Activated T-helper 2 cell treated with anti-CD3 and anti-CD28 coated beads, Interferon-gamma antibody, Interleukin-2, Interleukin-4, amounts not matched to agents 10 μg/mL and 5 μg/mL and 100 μg/mL, durations not matched to agents 14 hours and 24 hours and 36 hours (primary cell): ENCODE measurements at places on chromosomes 2 and 18.

GRCh38 chr2:64186699-64187605, 42.7 kb upstream of the PELI1 start:
- H3K27me3 ChIP-seq: peaks cover 24% of the 10 kb centered on the region
- DNase-seq: no peak
- H3K27ac ChIP-seq: no peak overlapping the region
- H3K4me3 ChIP-seq: no peak overlapping the region
- peaks cover 6% of the 10 kb centered on the region for H3K4me1 ChIP-seq

- H3K36me3 ChIP-seq: peaks cover 46% of the 10 kb centered on the region
- no peak overlapping the region for H3K4me3 ChIP-seq
- H3K27me3 ChIP-seq: no peaks in the 10 kb centered on the region
- H3K27ac ChIP-seq: no peak overlapping the region
- peaks cover 63% of the 10 kb centered on the region for H3K4me1 ChIP-seq
These were observed 155.2 kb downstream of the BCL2 start for GRCh38 chr18:63164396-63164795.

GRCh38 chr2:151043484-151043883, 218.2 kb downstream of the RBM43 start:
- no peaks in the 10 kb centered on the region for H3K36me3 ChIP-seq
- H3K27ac ChIP-seq: no peak overlapping the region
- no peaks in the 10 kb centered on the region for H3K27me3 ChIP-seq
- H3K4me3 ChIP-seq: no peak overlapping the region

GRCh38 chr2:70852824-70853223, 17.2 kb upstream of the CD207 start:
- H3K27ac ChIP-seq: no peak overlapping the region
- H3K4me3 ChIP-seq: no peak overlapping the region
- H3K4me1 ChIP-seq: peaks cover 30% of the 10 kb centered on the region
- H3K36me3 ChIP-seq: no peaks in the 10 kb centered on the region
- no peak for DNase-seq

DNA sequence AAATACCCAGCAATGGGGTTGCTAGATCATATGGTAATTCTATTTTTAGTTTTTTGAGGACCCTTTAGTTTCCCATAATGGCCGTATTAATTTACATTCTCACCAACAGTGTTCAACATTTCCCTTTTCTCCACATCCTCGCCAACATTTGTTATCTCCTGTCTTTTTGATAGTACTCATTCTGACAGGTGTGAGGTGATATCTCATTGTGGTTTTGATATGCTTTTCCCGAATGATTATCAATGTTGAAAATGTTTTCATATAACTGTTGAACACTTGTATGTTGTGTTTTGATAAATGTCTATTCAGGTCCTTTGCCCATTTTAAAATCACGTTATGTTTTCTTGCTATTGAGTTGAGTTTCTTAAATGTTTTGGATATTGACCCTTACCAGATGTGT, 5.8 kb upstream of the RIF1 start:
- no peak overlapping the region for H3K27ac ChIP-seq
- no peaks in the 10 kb centered on the region for H3K36me3 ChIP-seq
- no peak for DNase-seq
- no peaks in the 10 kb centered on the region for H3K4me1 ChIP-seq

- no peaks in the 10 kb centered on the region for H3K36me3 ChIP-seq
- no peak overlapping the region for H3K27ac ChIP-seq
- H3K4me1 ChIP-seq: no peaks in the 10 kb centered on the region
- H3K4me3 ChIP-seq: no peak overlapping the region
- peaks cover 18% of the 10 kb centered on the region for H3K27me3 ChIP-seq
- no peak for DNase-seq
These were observed 148.8 kb upstream of the ZNF236 start for GRCh38 chr18:76673281-76674185.

GRCh38 chr2:43375746-43376522, 149.5 kb upstream of the ZFP36L2 start:
- DNase-seq: no peak
- peaks cover 28% of the 10 kb centered on the region for H3K36me3 ChIP-seq
- H3K27me3 ChIP-seq: no peaks in the 10 kb centered on the region
- H3K4me3 ChIP-seq: no peak overlapping the region

DNA sequence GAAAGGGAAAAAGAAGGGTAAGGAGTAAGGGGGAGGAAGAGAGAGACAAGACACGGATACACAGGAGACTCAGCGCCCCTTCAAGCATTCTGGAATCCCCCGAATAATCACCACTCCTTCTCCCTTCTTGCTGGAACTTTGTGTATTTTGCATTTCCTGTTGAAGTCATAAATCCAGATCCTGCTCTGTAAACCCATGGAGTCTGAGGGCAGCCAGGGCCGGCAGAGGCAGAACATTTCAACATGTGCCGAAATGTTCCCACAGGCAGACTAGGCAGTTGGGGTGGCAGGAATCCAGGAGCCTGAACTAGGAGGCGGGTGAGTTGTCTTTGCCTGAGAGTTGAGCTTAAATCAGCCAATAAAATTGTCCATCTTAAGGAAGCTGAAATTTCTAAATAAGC, 193.1 kb downstream of the SH3RF3 start:
- no peak overlapping the region for H3K27ac ChIP-seq
- no peak overlapping the region for H3K4me3 ChIP-seq
- peaks cover 29% of the 10 kb centered on the region for H3K27me3 ChIP-seq
- peaks cover 5% of the 10 kb centered on the region for H3K4me1 ChIP-seq
- DNase-seq: no peak

DNA sequence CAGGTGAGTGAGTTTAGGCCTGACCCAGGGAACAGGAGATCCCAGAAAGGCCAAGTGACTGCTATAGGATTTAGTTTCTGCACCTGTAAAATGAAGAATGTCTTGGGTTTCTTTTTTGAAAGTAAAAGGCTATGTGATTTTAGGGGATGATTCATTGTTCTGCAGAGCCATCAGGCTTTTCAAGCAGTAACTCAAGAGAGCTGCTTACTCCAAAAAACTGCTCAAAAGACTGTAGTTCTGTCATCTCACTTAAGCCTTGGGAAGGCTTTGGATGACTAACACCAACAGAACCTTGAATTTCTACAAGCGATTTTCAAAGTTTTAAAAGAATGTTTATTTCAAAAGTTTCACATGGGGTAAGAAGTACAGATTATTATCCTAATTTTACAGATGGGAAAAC, 165.1 kb downstream of the HAUS1 start:
- peaks cover 38% of the 10 kb centered on the region for H3K4me1 ChIP-seq
- H3K27ac ChIP-seq: peak overlapping the region; percentile 34
- no peak for DNase-seq
- H3K4me3 ChIP-seq: no peak overlapping the region

DNA sequence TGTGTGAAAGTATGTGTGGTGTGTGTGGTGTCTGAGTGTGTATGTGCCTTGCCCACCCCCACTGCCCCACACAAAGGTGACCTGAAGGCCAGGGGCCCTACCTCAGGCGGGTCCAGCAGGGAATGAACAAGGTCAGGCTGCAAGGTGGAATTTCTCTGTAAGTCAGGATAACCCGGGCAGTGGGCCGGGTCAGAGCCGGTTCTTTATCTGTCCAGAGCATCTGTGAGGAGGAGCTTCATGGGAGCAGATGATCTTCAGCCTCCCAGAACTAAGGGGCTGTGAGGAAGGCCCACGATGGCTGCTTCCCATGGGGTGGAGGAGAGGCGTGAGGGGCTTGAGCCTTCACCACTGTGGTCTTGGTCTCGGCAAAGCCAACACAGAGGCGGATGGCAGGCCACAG, 150.3 kb downstream of the TFCP2L1 start:
- H3K27ac ChIP-seq: no peak overlapping the region
- no peak overlapping the region for H3K4me3 ChIP-seq
- no peaks in the 10 kb centered on the region for H3K36me3 ChIP-seq
- no peaks in the 10 kb centered on the region for H3K27me3 ChIP-seq

GRCh38 chr2:156445296-156446220, 9.4 kb downstream of the GPD2 start:
- peaks cover 42% of the 10 kb centered on the region for H3K36me3 ChIP-seq
- H3K27ac ChIP-seq: no peak overlapping the region
- peaks cover 12% of the 10 kb centered on the region for H3K4me1 ChIP-seq
- no peaks in the 10 kb centered on the region for H3K27me3 ChIP-seq
- DNase-seq: no peak

GRCh38 chr2:119768742-119769141, 9.0 kb downstream of the PTPN4 start:
- H3K27ac ChIP-seq: no peak overlapping the region
- H3K4me3 ChIP-seq: no peak overlapping the region
- no peaks in the 10 kb centered on the region for H3K27me3 ChIP-seq
- DNase-seq: no peak

DNA sequence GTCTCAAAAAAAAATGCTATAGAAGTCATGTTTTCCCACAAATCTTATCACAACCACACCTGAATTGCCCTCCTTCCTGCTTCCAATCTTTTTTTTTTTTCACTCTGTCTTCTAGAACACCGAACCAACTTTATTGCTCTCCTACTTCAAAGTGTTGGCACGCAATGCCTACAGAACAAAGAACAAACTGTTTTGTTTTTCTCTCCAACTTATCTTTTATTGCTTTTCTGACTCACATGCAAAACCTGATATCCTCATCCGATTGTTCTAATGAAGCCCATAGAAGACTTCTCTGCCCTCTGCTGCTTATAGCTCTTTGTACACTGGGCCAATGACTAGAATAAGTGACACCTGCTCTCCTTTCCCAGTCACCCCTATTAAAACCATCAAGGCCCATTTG, 602.8 kb downstream of the EPHA4 start:
- H3K36me3 ChIP-seq: no peaks in the 10 kb centered on the region
- no peak overlapping the region for H3K27ac ChIP-seq
- H3K4me3 ChIP-seq: no peak overlapping the region
- no peaks in the 10 kb centered on the region for H3K27me3 ChIP-seq
- H3K4me1 ChIP-seq: no peaks in the 10 kb centered on the region

DNA sequence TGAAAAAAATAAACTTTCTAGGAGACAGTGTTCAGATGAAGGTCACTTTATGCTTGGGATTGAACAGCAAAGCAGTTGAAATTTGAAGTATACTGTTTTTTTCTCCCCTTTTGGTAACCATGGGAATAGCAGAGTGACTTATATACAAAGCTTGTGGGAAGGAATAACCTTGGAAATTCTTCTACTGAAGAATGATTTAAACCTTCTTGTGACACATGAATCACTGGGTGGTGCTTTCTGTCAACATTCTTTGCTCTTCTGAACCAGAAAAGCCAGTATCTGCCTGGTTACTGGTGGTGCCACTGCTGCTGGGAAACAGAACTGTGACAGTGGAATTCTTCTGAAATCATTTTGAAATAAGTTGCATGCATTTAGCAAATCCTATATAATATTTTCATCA, 39.4 kb upstream of the RND3 start:
- no peaks in the 10 kb centered on the region for H3K27me3 ChIP-seq
- DNase-seq: no peak
- H3K27ac ChIP-seq: no peak overlapping the region
- no peak overlapping the region for H3K4me3 ChIP-seq
- H3K4me1 ChIP-seq: no peaks in the 10 kb centered on the region
- H3K36me3 ChIP-seq: no peaks in the 10 kb centered on the region

DNA sequence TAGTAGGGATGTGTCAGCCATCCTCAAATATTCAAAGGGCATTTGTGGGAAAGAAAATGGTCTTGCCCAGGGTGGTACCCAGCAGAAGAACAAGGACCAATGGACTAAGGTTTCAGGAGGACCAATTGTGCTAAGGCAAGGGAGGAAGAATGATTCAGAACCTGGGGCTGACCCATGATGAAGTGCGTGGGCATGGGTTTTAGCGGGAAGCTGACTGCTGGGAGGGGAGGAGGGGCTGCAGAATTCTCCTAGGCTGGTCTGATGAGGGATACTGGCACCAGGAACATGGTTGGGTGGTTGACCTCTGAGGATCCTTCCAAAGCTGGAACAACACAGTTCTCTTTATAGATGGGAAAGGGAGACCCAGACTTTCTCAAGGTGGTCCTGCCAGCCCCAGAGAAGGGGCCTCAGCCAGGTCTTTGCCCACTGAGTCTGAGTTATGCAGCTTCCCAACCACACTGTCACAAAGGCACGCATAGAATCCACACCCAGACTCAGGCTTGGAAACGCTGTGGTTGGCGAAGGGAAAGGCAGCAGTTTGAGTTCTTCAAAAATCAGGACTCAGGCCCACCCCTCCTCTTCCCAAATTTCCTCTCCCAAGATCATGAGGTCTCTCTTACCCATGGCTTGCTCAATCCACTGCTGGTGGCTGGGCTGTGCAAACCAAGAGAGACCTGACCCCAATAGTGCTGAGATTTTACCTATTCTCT, 37.3 kb downstream of the MARCO start:
- H3K4me3 ChIP-seq: no peak overlapping the region
- H3K36me3 ChIP-seq: no peaks in the 10 kb centered on the region
- no peaks in the 10 kb centered on the region for H3K27me3 ChIP-seq
- no peak for DNase-seq

GRCh38 chr2:158255257-158255656, 153.6 kb downstream of the UPP2 start:
- no peaks in the 10 kb centered on the region for H3K36me3 ChIP-seq
- DNase-seq: no peak
- no peaks in the 10 kb centered on the region for H3K4me1 ChIP-seq
- no peak overlapping the region for H3K27ac ChIP-seq
- no peak overlapping the region for H3K4me3 ChIP-seq

DNA sequence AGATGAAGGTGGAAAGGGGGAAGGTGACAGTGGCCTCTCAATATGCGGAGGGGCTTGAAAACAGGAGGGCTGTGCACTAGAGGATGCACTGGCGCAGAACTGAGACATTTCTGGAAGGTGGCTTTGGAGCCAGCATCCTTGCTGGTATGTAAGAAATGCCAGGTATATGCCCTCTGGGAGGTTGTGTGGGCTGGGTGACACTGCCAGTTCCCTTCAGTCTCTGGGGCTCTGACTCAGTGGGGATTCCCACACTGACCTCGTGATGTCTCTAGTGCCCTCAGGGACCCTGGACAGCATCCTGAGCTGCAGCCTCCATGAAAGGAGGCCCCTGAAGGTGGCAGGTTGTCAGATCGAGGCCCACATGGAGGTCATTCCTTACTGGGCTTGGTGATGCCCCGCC, 74.0 kb downstream of the AGAP1 start:
- no peaks in the 10 kb centered on the region for H3K36me3 ChIP-seq
- H3K4me3 ChIP-seq: no peak overlapping the region
- H3K27me3 ChIP-seq: no peaks in the 10 kb centered on the region

DNA sequence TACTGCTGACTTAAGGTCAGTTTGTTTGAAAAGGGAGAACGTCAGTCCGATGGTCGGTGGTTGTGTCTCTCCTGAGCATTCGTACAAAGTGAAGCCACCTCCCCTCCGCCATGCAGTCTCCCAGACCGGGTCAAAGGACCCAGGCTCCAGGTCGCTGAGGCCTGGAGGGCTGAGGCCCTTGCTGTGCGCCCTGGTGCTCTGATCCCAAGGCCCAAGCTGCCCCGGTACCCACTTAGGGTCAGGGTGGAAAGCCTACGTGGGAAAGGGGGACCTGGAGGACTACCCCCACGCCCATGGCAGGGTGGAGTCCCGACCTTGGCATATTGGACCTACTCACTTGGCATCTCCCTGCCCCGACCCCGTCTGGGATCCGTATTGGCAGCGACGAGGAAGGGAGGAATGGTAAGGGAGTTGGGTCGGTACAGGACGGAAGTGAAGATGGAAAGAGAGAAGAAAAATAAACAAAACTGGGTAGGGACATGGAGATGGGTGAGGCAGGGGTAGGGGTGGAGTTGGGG, 8.0 kb upstream of the SIX3 start:
- no peak overlapping the region for H3K27ac ChIP-seq
- peaks cover 8% of the 10 kb centered on the region for H3K4me1 ChIP-seq
- H3K27me3 ChIP-seq: peaks cover 77% of the 10 kb centered on the region
